Liver (tissue), 10 donors: ENCODE measurements at places on chromosomes 7 and 10.

DNA sequence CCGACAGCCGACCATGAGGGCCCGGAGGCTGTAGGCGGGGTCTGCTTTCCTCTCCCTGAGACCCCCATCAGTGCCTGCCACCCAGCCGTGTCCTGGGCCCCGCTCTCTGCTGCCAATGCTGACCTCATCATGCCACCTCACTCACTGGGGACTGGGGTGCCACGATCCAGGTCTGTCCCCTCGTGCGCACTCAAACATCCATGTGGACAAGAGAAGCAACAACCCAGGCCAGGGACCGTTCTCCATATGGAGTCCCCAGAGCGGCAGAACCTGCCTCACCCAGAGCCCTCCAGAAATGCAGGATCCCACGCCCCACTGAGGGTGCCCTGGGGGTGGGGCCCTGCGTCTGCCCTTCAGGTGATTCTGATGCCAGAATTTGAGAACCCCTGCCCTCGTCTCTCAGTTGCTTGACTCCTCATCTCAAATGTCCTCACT lies 210.0 kb upstream of the PPP2R2D start:
- H3K4me3 ChIP-seq: no peak overlapping the region
- no peaks in the 10 kb centered on the region for H3K4me1 ChIP-seq
- DNase-seq: no peak
- H3K27ac ChIP-seq: no peak overlapping the region

- no peak overlapping the region for H3K4me3 ChIP-seq
- no peaks in the 10 kb centered on the region for H3K27me3 ChIP-seq
- H3K36me3 ChIP-seq: no peaks in the 10 kb centered on the region
- H3K27ac ChIP-seq: no peak overlapping the region
- DNase-seq: no peak
- H3K4me1 ChIP-seq: no peaks in the 10 kb centered on the region
These were observed 17.7 kb upstream of the C10orf67 start for GRCh38 chr10:23362069-23362830.

DNA sequence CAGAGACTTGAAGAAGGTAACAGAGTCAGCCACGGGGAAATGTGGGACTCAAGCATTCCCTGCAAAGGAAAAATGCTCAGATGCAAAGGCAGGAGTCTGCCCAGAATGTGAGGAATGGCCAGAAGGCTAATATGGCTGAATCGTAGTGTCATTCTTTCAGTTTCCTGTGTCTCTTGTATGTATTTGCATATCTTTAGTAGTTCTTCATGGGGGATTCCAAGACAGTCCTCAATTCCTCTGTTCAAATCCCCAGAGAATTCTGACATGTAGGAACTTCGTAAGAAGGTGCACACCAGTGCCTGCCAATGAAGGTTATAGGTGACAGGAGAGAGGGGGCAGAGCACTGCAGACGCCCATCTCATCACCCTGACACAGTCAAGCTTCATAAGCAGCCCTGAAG lies 154.4 kb downstream of the CACNB2 start:
- H3K27me3 ChIP-seq: no peaks in the 10 kb centered on the region
- no peak overlapping the region for H3K4me3 ChIP-seq
- H3K4me1 ChIP-seq: no peaks in the 10 kb centered on the region
- H3K27ac ChIP-seq: no peak overlapping the region
- H3K36me3 ChIP-seq: no peaks in the 10 kb centered on the region

DNA sequence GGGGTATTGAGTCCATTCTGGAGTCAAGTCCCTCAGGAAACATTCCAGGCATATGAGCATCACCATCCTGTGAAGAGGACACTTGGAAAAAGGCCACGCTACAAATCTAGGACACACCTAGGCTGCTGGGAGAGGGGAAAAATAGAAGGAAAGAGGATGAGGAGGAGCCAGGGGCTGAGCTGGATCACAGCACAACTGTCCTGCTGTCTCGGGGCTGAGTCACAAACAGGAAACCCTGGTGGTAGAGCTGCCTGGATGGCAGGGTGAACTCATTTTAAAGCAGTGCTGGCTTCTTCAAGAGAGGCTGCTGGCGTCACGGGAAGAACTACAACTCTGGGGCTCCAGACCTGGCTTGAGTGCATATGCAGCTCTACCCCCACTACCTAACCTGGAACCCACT lies 151.5 kb downstream of the RNF216 start:
- H3K27ac ChIP-seq: no peak overlapping the region
- DNase-seq: no peak
- H3K36me3 ChIP-seq: peaks cover 2% of the 10 kb centered on the region
- no peaks in the 10 kb centered on the region for H3K27me3 ChIP-seq

DNA sequence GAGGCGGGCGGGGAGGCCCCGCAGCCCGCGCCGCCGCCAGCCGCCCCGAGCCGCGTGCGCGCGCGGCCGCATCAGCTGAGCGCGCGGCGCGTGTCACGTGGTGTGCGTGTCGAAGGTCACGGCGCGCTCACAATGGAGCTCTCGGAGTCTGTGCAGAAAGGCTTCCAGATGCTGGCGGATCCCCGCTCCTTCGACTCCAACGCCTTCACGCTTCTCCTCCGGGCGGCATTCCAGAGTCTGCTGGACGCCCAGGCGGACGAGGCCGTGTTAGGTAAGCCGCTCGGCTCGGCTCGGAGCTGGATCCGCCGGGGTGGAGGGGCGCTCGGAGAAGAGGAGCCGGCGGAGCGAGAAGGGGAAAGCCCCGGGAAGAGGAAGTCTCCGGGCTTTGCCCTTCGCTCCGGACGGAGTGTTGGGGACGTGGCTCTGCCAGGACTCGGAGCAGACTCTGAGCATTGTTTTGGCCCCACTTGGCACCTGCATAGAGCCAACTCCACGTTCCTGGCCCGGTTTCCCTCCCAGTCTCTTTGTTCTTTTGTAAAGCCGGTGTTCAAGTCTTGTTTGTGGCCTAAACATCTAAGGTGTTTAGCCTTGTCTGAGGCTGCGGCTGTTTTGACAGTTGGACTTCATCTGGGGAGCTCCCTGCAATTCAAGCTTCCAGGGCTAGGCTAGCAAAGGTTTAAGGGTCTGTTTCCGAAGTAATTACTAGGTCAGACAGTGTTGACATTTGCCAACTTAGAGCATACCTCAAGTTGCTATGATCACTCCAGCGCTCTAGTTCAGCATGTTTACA lies at the start of gene COMMD3:
Gene COMMD3 (plus strand): TSS at position 103 of the 790 bp plus-strand sequence. CDS start 30 bp downstream, at position 133.
- H3K27ac ChIP-seq: peak within 1 kb of the TSS; percentile 91
- H3K36me3 ChIP-seq: no peaks in the 10 kb centered on the region
- peak within 1 kb of the TSS; percentile 87 for H3K4me3 ChIP-seq
- peaks cover 9% of the 10 kb centered on the region for H3K4me1 ChIP-seq
- DNase-seq: peak; percentile 88
- H3K27me3 ChIP-seq: no peaks in the 10 kb centered on the region

DNA sequence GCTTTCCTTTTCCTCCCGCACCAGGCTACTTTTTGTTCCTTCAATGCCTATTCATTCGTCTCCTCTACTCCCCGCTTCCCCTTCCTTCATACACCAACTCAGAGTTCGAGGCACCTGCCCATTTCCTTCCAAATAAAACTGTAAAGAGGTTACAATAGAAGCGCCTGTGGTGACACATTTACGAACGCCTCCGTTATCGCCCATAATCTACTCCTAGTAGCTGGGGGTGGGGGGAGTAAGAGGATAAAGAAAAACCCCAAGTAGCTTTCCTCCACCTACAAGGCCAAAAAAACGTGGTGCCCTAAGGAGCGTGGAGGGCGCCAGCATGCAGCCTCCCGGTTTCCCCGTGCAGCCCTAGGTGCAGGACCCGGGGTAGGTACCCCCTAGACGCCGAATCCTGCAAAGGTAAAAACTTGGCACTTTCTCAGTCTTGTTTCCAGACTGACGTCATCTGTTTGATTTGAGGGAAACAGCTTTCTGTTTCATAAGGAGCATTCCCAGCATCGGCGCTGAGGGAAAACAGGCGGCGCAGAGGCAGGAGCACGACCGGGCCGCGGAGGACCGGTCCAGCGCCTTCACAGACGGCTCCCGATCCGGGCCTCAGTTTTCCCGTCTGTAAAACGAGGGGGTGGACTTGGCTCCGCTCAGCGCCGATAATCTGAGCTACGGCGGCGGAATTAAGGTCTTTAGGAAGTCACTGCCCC lies 922 bp downstream of the PPA1 start:
- peaks cover 3% of the 10 kb centered on the region for H3K36me3 ChIP-seq
- H3K27me3 ChIP-seq: no peaks in the 10 kb centered on the region
- H3K27ac ChIP-seq: peak overlapping the region; percentile 92
- DNase-seq: peak; percentile 55
- H3K4me3 ChIP-seq: peak overlapping the region; percentile 98

DNA sequence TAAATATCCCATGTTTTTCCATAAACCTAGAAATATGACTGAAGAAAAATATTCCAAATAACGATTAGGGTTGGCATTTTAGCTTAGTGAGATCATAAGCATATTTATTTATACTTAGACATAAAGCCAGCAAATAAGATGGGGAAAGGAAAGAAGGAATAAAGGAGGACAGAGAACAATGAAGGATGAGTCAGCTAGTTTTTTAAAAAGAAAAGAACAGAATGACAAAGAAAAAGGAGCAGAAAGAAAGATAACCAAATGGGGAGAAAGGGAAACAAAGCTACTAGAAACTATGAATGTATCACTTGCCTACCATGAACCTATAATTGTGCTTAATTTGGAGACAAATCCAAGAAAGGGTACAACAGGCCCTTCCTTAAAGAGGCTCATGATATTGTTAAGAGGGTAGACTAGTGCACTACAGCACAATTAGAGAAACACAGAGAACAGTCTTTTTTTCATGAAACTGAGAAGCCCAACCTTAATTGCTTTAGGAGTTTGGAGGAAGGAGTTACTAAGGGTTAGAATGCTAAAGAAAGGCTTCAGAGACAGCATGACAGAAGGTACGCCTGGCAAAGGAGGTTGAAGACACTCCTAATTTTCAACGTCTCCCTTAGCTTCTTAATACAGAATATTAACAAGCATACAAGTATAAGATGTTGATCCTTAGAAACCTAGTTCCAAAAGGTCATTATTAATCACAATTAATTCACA lies 23.9 kb downstream of the HERPUD2 start:
- H3K27me3 ChIP-seq: no peaks in the 10 kb centered on the region
- H3K36me3 ChIP-seq: peaks cover 12% of the 10 kb centered on the region
- H3K4me1 ChIP-seq: no peaks in the 10 kb centered on the region
- no peak for DNase-seq
- H3K27ac ChIP-seq: no peak overlapping the region

- DNase-seq: no peak
- no peak overlapping the region for H3K27ac ChIP-seq
- H3K36me3 ChIP-seq: no peaks in the 10 kb centered on the region
- no peaks in the 10 kb centered on the region for H3K4me1 ChIP-seq
- no peak overlapping the region for H3K4me3 ChIP-seq
These were observed 736.6 kb downstream of the AUTS2 start for GRCh38 chr7:70334871-70335270.

- no peak overlapping the region for H3K4me3 ChIP-seq
- H3K27ac ChIP-seq: no peak overlapping the region
- no peaks in the 10 kb centered on the region for H3K27me3 ChIP-seq
- no peak for DNase-seq
- H3K4me1 ChIP-seq: no peaks in the 10 kb centered on the region
These were observed 172.4 kb downstream of the FZD1 start for GRCh38 chr7:91436655-91437054.

DNA sequence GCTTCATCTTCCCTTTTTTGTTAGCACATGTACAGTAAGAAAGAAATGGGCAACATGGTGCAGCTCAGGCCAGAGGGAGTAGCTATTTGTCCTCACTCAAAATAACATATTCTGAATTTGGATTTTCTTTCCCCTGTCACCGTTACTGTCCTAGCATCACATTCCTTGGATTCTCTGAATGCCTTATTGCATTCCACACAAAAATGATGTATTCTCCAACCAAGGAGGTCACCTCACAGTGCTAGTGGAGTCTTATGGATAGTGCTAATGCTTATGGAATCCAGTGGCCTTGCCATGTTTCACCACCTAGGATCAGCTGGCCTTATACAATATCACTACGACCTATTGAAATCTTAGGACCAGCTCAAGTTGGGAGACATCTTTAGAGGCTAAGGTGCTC lies 7.2 kb downstream of the PRSS58 start:
- no peak for DNase-seq
- H3K4me3 ChIP-seq: no peak overlapping the region
- H3K27ac ChIP-seq: no peak overlapping the region
- H3K36me3 ChIP-seq: no peaks in the 10 kb centered on the region

DNA sequence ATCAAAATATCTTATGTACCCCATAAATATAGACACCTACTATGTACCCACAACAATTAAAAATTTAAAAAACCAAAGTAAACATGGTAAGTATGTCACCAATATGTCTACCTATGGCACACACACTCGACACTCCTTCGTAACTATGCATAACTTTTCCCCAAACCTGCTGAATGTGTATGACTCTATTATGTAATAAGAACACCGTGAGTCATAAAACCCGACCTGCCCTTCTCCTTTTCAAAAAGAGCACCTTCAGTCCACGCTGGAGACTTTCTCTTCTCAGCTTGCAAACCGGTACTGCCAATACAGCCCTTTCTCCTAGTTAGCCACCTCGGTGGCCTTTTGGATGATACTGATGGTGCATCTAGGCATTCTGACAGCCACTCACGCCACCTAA lies 186.3 kb downstream of the PRPF18 start:
- DNase-seq: no peak
- H3K4me1 ChIP-seq: no peaks in the 10 kb centered on the region
- H3K27me3 ChIP-seq: no peaks in the 10 kb centered on the region
- H3K36me3 ChIP-seq: no peaks in the 10 kb centered on the region

DNA sequence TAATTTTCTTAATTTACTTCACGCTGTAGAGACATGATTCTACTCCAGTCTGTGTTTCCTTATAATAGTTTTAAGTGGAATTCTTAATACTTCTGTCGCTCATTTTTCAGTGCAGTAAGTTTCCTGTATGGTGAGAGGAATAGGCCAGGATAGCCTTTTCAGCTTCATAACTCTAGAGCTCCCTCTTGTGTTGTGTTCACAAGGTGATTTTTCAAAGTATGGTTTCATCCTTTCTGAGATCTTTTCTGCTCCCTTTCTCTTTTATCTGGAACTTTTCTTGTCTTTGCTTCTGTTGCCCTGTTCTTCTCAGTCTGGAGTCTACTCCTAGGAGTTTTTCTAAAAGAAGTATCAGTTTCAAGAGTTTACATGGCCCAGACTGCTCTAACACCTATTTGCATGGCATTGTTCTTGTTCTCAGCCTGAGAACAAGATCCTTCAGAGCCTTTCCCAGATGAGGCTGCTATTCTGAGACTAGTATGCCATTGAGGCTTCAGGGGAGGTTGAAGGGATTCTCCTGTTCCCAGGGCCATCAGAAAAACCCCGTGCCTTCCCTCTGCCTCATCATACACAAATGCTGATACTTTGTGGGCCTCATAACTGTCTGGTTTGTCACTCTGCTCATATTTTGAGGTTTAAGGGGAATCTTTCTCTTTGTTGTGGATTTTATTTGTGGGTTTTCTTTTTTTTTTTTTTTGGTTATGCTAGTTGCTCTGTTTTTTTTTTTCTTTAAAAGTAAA lies 21.8 kb downstream of the NET1 start:
- H3K36me3 ChIP-seq: no peaks in the 10 kb centered on the region
- no peak for DNase-seq
- H3K27ac ChIP-seq: no peak overlapping the region
- H3K4me1 ChIP-seq: peaks cover 5% of the 10 kb centered on the region
- no peak overlapping the region for H3K4me3 ChIP-seq

DNA sequence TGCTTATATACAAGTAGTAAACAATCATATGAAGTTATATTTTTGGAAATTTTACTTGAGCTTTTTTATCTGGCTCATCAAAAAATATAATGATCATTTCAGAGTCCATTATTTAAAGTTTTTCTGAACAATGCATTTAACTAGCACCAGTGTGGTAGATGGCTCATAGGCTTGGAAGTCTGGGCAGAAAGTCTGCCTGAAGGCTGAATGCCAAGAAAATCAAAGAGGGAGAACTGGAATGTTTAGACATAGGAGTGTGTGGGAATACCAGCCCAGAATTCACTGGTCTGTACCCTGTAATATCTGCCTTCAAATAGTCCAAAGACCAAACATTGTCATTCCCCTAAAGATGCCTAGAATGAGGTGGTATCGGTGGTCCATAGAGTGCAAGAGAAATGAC lies 40.3 kb upstream of the ANK3 start:
- H3K4me3 ChIP-seq: no peak overlapping the region
- peaks cover 24% of the 10 kb centered on the region for H3K4me1 ChIP-seq
- H3K36me3 ChIP-seq: no peaks in the 10 kb centered on the region
- no peak overlapping the region for H3K27ac ChIP-seq
- H3K27me3 ChIP-seq: no peaks in the 10 kb centered on the region
